NCI-H187 (cell line): ENCODE measurements at places on chromosomes 3 and 15.

- no peak for DNase-seq
Measured at GRCh38 chr15:77508541-77509243, 88.0 kb downstream of the HMG20A start.

DNA sequence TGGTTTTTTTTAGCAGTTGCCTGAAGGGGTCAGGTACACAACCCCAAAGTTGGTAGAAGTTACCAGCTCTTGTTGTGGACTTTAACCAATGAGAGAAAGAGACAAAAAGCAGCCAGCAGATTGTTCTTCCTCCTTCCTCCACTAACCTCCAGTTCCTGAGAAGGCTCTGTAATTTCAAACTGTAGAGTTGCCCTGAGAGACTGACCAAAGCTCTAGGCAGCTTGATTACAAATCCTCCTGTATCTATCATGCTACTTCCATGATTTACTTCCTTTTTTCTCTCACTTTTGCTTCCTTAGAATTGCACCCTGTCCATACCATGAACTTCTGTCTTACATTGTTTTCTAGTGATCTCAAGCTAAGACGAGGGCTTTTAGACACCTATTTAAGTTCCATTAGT, 29.2 kb downstream of the NSUN3 start:
- no peak for DNase-seq

- no peak for DNase-seq
Measured at GRCh38 chr15:54540721-54541120, 562.5 kb downstream of the UNC13C start.

- no peak for DNase-seq
Measured at GRCh38 chr15:65089206-65089824, 12.8 kb downstream of the KBTBD13 start.

- DNase-seq, result no peak
Measured at GRCh38 chr15:27438403-27439375, 467.7 kb downstream of the GABRG3 start.

DNA sequence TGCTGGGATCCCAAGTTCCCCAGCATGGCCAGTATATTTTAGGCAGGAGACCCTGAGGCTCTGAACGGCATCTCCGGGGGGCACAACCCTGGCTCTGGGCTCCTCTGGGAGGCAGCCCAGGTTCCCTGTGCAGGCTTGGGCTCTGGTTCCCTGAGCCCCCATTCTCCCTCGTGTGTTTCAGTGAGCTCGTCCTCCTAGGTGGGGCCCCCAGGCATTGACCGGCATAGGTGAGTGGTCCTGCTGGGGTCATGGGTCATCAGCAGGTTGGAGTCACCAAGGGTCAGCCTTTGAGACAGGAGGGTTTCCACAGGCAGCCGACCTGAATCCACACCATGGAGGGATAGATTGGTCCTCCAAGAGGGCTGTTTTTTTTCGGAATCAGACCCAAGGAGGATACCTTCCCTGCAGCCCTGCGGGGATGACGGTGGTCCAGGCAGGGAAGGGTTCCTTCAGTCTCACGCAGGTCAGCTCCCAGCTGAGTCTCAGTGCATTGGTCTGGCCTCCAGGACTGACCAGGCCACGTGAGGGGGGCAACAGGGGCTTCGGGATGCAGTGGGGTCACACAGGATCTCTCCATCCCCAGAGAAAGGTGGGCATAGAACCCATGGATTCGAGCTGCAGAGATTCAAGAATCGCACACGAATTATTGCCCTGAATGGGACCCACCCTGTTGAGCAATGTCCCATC, 226.0 kb downstream of the SNRPN start:
- DNase-seq, result no peak

- DNase-seq, result no peak
Measured at GRCh38 chr3:13579063-13579462, 30.1 kb downstream of the FBLN2 start.

DNA sequence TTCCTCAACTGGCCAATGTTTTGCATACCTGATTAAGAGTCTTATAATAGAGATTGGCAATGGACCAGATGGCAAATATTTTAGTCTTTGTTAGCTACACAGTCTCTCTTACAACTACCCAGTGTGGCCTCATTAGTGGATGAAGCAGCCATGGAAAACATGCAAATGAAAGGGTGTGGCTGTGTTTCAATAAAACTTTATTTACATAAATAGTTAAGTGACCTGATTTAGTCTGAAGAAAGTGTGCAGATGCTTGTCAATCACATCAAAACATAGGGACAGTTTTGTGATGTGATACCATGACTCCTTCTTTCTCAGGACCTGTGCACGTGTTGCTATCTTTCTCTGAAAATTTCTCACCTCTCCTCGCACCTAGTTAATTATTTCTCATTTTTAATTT, 309.8 kb upstream of the GRM7 start:
- DNase-seq, result no peak

GRCh38 chr3:8490079-8490552, 11.5 kb upstream of the LMCD1 start:
- no peak for DNase-seq

- DNase-seq, result no peak
Measured at GRCh38 chr3:1700650-1701049, 398.0 kb upstream of the CNTN4 start.

GRCh38 chr3:116198087-116198486, 247.2 kb downstream of the LSAMP start:
- DNase-seq, result no peak

DNA sequence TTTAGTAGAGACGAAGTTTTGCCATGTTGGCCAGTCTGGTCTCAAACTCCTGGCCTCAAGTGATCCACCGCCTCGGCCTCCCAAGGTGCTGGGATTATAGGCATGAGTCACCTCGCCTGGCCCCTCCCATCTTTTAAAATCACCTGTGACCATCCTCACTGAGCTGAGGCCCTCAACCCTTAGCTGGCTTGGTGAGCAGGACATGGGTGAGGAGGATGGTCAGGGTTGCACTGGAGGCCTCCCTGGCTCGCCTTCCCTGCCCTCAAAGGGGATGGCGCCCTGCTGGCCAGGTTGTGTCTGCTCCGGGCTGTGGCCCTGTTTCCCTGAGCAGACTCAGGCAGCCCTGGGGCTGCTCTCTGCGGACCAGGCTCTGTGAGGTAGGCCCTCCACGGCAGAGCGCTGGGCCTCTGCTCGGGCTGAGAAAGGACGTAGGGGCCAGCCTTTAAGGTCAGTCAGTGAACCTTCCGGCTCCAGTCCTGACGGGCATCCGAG, 33.7 kb downstream of the SYNM start:
- DNase-seq, result no peak

DNA sequence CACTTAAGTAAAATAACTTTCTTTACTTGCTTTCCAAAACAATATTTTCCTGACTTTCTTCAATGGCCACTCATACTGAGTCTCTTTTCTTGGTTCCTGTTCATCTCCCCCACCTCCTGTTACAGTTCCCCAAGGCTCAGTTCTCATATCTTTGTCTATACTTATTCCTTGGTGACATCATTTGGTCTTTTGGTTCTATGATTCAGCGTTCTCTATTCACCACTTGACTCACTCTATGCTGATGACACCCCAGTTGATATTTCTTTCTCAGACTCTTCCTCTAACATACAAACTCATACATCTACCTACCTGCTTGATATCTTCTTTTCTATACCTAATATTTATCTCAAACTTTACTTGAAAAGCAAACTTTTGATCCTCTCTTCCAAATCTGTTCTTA, 85.0 kb upstream of the P3H2 start:
- no peak for DNase-seq
